Jurkat, Clone E6-1 (cell line): ENCODE measurements at places on chromosomes 7 and 10.

- DNase-seq, result no peak
Observed at GRCh38 chr7:20464891-20465290, 134.2 kb downstream of the ITGB8 start.

GRCh38 chr10:4243169-4243568 is 458.2 kb upstream of the KLF6 start:
- DNase-seq, result no peak

GRCh38 chr7:106462914-106463482 is 178.2 kb upstream of the NAMPT start:
- no peak for DNase-seq

DNA sequence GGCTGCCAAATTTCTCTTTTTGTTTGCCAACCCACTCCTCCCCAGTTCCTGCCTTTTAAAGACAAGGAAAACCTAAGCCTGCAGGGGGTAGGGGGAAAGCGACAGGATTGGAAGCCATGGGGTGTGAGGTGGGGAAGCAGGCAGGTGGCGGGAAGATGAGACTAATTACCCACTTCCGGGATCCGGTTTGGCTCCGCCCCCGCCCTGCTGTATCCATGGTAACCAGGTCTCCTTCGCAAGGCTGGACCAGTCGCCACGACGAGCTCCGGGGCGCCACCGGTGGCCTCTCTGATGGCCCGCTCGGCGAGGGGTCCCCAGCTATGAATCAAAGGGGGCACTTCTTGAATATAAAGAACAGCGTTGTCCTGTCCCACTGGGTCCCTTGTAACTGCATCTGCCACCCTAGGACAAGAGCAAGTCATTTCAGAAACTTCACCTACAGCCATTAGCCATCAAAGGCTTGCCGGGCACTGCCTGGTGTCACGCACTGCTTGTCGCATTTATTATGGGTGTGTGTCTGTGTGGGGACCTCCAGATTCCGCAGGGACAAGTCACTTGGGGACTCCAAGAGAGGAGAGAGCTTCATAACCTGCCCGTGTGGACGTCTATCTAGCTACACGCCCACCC is 55.4 kb upstream of the LMTK2 start:
- peak; percentile 28 for DNase-seq

DNA sequence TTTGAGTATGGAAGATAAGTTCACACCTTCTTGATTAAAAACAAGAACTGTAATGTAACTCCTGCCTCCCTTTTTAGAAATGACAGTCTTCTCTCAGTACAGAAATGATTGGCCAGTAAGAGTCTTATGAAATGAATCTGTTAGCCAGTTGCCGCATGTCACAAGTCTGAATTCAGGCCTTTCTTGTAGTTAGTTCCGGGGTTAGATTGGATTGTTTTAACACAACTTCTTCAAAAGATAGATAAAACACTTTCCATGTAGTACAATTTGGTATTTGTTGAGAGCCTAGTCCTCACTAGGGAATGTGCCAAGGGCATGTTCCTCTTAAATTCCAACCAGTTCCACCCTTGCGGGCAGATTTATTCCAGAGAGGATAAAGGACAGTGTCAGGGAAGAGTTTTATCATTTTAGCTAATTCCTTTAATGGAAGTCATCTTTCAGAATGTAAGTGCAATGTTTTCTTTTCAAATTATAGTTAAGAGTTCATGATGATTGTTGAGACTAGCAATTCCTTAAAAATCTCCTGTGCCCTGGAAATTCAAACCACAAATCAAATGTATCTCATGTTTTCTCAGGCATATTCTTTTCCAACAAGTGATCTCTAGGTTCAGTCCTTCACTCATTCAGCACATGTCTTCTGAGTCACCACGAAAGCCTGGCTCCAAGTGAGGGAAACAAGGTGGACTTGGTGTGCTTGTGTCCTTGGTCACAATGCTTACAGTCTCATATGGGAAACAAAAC is 4.1 kb downstream of the FHIP2A start:
- DNase-seq, result no peak

DNA sequence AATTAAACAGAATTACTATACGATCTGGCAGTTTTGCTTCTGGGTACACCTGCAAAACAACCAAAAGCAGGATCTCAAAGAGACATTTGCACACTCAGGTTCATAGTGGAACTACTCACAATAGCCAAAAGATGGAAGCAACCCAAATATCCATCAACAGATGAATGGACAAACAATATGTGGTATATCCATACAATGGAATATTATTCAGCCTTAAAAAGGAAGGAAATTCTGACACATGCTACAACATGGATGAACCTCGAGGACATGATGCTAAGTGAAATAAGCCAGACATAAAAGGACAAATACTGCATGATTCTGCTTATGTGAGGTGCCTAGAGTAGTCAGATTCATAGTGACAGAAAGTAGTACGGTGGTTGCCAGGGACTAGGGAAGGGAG is 330.7 kb downstream of the PLXNA4 start:
- no peak for DNase-seq

DNA sequence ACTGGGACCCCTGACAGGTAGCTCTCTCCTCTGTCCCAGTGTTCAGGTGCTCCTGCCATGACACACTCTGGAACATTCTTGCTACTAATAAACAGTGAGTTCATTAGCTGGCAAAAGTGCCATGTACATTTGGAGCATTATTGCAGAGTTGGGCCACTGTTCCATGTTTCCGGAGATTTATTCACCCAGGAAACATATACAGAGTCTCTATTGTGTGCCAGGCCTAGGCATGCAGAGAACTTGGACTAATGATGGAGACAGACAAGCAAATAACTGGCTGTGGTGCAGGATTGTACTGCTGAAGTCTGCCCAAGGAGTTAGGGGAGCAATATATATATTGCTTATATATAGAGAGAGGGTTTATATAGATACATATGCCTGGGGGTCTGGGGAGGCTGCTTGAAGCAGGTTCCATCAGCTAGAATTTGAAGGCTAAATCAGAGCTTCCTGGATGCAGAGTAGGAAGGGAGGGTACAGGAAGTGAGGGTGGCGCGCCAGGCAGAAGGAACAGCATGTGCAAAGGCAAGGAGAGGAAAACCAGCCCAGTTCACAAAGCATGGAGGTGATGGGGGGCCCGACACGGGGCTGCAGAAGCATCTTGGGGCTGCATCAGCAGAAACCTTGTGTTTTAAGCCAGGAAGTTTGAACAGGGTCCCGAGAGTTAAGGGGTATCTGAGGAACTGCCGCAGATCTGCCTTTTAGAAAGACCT is 22.7 kb upstream of the EEPD1 start:
- DNase-seq, result no peak

DNA sequence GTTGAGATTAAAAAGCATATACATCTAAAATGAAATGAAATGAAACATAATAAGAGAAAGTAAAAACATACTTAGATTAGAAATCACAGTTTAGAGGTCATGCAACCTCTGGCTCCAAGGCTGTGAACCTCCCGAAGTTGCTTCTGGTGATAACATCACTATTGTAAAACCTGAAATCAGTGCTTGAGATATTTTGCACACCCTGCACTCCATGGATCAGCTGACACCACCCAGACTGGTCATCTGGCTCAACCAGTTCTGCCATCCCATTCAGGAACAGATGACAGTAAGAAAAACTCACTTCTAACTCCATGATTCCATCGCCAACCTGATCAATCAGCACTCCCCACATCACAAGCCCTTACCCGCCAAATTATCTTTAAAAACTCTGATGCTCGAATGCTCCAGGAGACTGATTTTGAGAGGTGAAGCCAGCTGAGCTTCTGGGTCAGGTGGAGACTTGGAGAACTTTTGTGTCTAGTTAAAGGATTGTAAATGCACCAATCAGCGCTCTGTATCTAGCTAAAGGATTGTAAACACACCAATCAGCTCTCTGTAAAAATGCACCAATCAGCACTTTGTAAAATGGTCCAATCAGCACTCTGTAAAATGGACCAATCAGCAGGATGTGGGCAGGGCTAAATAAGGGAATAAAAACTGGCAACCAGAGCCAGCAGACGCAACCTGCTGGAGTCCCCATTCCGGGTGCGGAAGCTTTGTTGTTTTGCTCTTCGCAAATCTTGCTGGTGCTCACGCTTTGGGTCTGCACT is 162.6 kb upstream of the MAGI2 start:
- DNase-seq, result no peak

DNA sequence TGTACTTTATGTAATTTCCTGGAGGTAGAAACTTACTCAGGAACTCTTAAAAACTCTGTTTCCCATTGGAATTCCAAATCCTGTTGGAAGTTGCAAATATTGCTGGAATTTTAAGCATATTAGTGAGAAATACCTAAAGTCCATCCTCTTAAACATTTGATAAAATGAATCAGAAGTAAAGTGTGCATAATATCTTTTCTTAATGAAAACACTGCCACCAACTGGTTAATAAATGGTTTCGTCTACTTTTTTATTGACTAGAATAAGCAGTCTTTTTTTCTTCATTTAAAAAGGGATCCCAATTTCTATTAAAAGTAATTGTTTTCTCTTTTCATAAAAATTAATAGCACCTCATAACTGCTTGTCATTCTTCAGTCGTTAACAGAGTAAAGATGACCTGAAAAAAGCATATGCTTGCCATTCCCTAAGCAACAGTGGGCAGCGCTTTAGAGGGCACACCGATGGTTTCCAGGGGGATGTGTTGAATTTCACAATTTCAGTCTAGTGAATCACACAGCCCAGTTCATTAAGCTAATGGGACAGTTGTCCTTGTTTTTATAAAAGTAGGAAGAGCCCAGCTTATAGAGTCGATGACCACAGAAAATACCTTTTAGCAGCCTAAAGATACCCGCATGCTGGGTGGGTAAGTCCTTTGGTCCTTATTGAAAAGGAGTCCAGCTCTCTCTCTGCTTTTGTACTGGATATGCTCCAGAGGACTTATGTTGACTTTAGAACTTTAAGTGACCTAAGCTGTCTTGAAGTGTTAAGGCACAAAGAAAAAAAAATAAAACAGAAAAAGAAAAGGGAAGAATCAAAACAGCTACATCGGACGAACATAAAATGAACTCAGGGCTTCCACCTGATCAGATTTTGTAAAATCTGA is 28.5 kb downstream of the NPS start:
- DNase-seq, result no peak

DNA sequence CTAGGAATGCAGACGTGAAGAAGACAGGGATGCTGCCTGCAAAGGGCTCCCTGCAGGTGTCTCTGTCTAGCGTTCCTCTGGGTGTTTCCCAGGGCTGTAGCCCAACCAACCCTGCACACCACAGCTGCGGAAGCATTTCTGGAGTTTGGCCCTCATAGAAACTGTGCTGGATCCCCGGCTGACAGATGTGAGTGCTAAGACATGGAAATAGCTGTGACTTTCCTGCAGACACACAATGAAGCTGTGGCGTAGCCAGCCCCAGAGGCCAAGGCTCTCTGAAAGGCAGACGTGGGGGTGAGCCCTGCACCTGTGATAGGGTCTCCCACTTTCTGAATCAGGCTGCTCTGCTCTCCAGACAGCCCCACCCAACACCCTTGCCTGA is 44.8 kb downstream of the ADCYAP1R1 start:
- no peak for DNase-seq

GRCh38 chr7:132576721-132577085 is 433 bp upstream of the PLXNA4 start:
- DNase-seq, result no peak

GRCh38 chr7:47992446-47992845 is 13.0 kb upstream of the HUS1 start:
- DNase-seq, result no peak

- DNase-seq, result no peak
Observed at GRCh38 chr10:16663444-16663843, 141.8 kb upstream of the C1QL3 start.

DNA sequence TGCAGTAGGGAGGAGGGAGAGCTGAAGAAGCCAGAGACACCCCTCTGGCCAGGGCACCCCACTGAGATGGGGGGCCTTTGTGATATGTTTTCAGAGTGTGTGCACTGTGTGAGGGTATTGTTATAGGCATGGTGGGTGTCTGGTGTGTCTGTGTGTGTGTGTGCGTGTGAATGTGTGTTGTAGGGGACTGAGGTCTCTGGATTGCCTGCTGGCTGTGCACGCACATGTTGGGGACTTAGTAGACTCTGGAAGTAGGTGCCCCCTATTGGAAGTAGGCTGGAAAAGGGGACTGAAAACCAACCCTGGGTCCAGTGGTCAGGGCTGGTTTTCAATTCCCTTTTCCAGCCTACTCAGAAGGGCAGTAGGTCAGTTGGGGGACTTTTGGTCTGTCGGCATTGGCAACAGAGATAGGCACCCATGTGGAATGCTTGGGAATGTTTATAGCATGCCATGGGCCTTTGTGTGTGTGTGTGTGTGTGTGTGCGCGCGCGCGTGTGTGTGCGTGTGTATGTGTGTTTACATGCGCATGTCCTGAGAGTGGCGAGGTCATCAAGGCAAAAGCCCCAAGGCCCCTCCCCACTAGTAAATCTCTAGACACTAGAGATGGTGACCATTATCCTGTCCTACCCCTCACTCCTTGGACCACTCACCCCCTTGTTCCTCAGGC is 78.8 kb downstream of the HIF1AN start:
- DNase-seq, result no peak

DNA sequence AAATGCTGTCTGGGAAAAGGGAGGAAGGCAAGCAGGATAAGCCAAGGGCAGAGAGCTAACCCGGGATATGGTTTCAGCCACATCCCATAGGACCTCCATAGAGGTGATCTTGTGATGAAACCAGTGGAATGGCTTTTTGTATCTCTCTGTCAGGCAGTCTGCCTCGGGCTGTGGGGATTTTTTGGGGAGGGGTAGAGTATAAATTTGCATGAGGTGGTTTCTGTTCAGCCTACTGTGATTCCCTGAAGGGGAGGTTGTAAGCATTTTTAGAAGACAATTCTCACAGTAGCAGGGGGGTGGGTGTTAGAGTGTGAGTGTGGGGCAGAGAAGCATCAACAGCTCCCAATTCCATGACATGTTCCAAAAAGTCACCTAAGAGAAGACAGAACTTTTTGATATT is 11.8 kb downstream of the OR9A2 start:
- no peak for DNase-seq

- DNase-seq, result no peak
Observed at GRCh38 chr10:131355056-131355455, 43.5 kb upstream of the TCERG1L start.

- no peak for DNase-seq
Observed at GRCh38 chr7:78189762-78190161, 391.2 kb downstream of the PHTF2 start.
